ENCODE measurements at places on chromosomes 12 and 14.

- no peak for DNase-seq
Measured at GRCh38 chr12:112172556-112173324, 47.4 kb downstream of the TRAFD1 start.

DNA sequence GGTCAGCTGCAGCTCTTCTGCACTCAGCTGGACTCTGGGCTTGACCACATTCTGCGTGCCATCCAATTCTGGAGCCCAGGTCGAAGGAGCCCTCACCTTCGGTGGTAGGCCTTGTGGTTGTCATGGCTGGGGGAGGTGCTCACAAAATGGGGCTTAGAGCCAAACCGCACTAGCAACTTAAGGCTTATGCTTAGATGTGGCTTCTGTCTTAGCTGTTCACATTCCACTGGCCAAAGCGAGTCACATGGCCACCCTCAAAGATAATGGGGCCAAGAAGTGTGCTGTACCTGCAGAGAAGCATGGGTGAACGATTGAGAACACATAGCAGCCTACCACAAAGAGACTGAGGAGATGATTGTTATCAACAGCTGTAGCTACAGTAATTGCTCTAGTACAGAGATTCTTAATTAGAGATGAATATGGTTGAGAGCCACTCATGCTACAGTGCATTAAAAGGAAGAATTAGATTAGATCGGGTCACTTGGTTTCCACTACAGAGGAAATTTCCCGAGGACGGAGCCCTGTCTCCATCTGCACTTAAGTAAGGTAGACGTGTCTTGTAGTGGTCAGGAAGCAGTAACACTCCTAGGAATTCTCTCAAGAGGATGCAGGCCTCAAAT lies 334.6 kb upstream of the FKBP4 start:
- no peak for DNase-seq

DNA sequence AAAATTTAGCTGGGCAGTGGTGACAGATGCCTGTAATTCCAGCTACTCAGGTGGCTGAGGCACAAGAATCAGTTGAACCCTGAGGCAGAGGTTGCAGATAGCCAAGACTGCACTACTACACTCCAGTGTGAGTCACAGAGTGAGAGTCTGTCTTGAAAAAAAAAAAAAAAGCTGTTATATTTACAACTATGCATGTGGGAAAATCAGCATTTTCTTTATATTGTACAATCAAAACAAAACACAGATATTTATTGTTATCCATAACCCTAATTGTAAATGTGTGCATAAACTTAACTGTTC lies 12.5 kb downstream of the C1R start:
- no peak for DNase-seq

- no peak for DNase-seq
Measured at GRCh38 chr12:68344126-68344525, 12.0 kb upstream of the MDM1 start.

DNA sequence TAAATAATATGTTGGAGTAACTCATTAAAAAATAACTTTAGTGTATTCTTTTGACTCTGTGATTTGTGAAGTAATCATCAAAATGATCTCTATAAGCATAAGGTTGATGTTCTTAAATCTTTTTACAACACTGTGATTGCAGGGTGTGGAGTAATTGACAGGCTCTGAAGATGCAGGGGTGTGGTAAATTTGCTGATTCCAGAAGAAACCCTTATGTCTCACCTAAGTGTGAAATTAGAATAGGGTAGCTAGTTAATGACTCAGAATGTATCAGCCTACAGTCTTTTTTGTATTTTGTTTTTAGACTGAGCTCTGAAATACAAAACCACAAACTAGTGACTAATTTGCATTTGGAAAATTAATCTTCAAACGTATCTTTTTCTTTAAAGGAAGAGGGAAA lies 5.9 kb downstream of the PRPF39 start:
- no peak for DNase-seq

DNA sequence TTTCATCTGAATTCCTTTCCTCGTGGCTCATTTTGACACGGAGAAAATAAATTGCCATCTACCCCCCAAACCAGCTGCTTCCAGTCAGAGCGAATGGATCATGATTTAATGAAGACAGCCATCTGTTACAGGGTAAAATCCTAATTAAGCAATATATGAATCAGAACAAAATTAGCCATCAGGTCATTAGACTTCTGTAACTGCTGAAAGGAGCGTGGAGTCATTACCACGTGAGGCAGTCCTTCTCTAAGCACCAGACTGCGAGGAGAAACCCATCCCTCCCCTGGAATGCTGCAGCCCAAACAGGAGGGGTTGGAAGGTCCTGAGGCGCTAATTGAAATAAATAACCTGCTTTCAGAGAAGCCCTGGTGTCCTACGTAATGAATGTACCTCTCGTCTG lies 51.1 kb upstream of the TCL1A start:
- no peak for DNase-seq

GRCh38 chr12:94795520-94795919 lies 145.2 kb upstream of the TMCC3 start:
- DNase-seq = no peak

- DNase-seq = no peak
Measured at GRCh38 chr14:102150744-102151143, 11.0 kb downstream of the WDR20 start.

DNA sequence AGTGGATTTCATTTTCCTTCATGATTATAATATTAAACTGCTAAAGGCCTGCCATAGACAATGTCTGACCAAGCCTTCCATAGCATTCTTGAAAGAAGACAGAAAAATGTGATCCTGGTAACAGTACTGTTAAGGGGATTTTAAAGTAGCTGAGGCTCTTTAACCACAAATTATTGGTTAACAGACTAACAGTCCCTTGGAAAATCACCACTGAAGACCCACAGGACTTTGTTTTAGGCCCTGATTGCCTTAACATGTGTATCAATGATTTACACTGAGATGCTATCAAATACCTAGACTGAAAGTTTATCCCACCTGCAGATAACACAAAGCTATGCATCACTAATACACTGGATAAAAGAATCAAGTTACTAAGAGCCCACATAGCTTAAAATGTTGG lies 6.0 kb downstream of the KRT79 start:
- no peak for DNase-seq

DNA sequence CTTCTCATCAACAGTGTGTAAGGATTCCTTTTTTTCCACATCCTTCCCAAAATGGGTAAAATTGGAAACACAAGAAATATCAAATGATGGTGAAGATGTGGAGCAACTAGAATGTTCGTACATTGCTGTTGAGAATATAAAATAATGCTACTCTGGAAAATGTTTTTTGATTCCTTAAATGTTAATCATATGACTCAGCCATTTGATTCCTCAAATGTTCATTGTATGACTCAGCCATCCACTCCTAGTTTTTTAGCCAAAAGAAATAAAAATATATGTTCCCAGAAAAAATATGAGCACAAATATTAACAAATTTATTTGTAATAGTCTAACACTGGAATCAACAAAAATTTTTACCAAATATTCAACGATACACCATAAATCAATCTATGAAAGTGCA lies 1108.6 kb downstream of the LRFN5 start:
- DNase-seq = no peak

DNA sequence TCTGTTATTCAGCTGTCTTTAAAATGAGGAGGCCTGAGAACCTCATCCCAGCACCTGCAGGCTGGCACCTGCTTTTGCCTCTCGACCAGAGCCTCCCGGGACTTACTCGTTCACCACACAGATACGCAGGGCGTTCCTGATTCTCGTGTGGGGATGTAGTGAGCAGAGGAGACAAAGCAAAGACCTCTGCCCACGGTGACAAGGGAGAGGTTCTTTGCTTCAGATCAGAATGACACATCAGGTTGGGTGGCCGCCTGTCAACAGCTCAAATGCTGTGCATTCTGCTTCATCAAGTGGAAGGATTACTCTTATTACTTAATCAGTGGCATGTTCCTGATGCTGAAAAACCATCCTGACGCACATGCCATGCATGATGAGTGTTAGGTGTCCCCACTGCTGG lies 24.4 kb downstream of the DEGS2 start:
- no peak for DNase-seq

GRCh38 chr12:88578276-88579160 lies 1.8 kb downstream of the KITLG start:
- DNase-seq = no peak

- DNase-seq = no peak
Measured at GRCh38 chr14:80678436-80678835, 263.1 kb downstream of the CEP128 start.

DNA sequence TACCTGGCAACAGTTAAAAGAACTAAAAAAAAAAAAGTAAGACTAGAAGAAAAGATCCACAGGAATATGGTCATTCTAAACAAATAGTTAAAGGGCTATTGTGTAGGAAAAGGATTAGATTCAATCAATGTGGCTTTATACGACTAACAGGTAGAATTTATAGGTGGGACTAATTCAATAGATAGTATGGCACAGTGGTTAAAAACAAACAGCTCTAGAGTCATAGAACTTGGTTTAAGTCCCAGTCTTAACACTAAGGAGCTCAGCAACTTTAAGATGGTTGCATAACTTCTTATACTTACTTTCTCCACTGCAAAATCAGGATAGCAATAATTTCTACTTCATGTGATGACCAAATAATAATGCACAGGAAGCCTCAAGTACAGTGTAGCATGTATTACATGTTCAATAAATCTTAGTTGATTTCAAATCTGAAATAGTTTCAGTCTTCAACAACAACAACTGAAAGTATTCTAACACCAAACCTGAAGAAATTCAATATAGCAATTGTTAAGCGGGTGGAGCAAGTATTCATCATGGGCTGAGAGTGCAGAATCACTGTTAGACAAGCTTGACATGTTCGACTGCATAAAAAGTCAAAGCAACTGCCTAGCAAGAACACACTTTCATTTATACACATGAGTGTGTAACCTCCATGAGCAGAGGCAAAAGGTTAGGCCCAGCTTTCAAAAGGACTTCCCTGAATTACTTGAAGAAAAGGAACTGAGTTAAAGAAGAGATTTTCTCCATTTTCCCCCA lies 50.4 kb downstream of the ITPR2 start:
- DNase-seq = no peak

DNA sequence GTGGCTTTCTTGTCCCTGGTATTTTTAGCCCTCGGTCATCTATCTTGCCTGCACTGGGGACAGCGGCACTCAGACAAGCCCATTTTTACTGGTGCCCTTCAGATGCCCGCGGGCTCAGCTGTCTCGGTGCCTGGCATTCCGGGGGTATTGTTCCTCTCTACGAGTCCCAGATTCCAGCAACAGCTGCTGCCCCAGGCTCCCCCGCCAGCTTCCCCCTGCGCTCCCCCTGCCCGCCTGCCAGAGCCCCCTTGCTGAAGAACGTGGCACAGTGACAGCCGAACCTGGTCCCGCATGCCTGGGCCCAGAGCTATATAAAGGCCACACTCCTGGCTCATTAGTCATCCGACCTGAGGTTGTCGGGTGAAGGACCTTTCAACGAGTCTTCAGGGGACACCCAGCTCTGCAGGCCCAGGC lies 10.9 kb upstream of the MYL2 start:
- DNase-seq = no peak

- no peak for DNase-seq
Measured at GRCh38 chr12:75721796-75722195, 210.4 kb upstream of the KRR1 start.

- DNase-seq = no peak
Measured at GRCh38 chr14:53517270-53517960, 364.3 kb upstream of the DDHD1 start.

GRCh38 chr14:37201724-37202123 lies 4.0 kb downstream of the MIPOL1 start:
- no peak for DNase-seq

DNA sequence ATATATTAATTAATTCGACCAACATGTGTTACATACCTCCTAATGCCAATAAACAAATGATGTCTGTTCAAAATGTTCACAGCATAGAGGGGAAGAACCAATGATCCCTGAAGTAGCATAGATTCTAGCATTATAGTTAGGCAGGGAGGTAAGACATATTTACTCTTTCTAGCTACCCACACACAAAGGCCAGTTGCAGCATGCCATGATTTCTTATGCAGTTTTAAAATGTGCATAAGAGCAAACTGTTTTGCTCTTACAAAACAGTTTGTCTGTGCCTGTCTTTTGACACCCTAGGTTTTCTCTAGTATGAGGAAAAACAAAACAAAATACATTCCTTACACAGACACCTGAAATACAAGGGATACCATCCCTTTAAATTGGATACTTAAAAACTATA lies 61.9 kb downstream of the SLC16A7 start:
- no peak for DNase-seq

DNA sequence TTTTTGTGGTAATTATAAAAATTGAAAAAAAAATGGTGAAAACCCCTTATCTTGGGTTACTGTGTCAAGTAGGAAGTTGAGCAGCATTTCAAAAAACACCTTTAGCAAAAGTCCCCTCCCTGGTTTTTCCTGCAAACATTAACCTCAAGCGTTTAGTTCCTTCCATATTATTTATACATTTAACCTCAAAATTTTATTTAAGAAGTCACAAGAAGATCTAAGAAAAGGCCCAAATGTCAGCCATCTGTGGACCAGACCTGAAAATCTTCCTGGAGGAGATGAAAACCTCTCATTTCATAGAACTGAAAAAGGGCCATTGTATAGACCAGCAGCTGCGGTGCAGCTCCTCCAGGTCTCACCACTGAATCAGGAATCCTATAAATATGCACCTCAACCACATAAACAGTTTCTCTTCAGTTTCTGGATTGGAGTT lies 40.4 kb upstream of the BTG1 start:
- DNase-seq = no peak

- no peak for DNase-seq
Measured at GRCh38 chr12:47193066-47193465, 113.3 kb upstream of the AMIGO2 start.

DNA sequence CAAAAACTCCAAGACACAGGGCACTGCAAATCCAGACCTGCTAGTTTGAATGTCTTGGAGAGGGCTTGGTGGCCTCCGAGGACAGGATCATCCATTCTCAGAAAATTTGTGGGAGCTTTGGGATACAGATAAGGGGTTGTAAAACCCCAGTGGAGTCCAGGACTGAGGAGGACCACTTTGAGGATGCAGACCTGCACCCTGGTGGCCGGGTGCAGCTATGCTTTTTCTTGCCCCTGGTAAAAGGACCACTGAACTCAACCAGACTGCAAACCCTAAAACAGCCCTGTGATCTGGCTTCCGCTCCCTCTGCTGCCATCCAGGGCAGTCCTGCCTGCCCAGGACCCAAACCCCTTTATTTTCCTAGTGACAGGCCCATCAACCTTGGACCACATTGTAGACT lies 169.5 kb upstream of the DAAM1 start:
- DNase-seq = no peak

All from RWPE2 (cell line).